Heart left ventricle (tissue), 16 donors: ENCODE measurements at places on chromosomes 7 and 10. TPM values are rescaled to one million over a fixed set of nuclear protein-coding genes. Genes with fewer than 3 reads are reported as not detected.

- H3K4me3 ChIP-seq = no peak overlapping the region
- no peak for DNase-seq
- H3K36me3 ChIP-seq = no peaks in the 10 kb centered on the region
- H3K4me1 ChIP-seq = no peaks in the 10 kb centered on the region
- H3K27me3 ChIP-seq = no peaks in the 10 kb centered on the region
- no peak overlapping the region for H3K27ac ChIP-seq
Measured at GRCh38 chr7:125061776-125062397, 132.3 kb upstream of the POT1 start.

FAM25C gene
- total RNA-seq = not detected

GRCh38 chr10:13105184-13105583 is 5.2 kb downstream of the OPTN start:
- H3K4me3 ChIP-seq = no peak overlapping the region
- DNase-seq = no peak
- H3K4me1 ChIP-seq = peaks cover 56% of the 10 kb centered on the region
- H3K27ac ChIP-seq = no peak overlapping the region
- no peaks in the 10 kb centered on the region for H3K27me3 ChIP-seq
- no peaks in the 10 kb centered on the region for H3K36me3 ChIP-seq

MINPP1 gene
- total RNA-seq = 6.8 TPM

GRCh38 chr10:105679781-105680180 is 1038.7 kb downstream of the SORCS3 start:
- H3K36me3 ChIP-seq = no peaks in the 10 kb centered on the region
- no peak overlapping the region for H3K27ac ChIP-seq
- no peak overlapping the region for H3K4me3 ChIP-seq
- H3K27me3 ChIP-seq = no peaks in the 10 kb centered on the region
- no peak for DNase-seq

DNA sequence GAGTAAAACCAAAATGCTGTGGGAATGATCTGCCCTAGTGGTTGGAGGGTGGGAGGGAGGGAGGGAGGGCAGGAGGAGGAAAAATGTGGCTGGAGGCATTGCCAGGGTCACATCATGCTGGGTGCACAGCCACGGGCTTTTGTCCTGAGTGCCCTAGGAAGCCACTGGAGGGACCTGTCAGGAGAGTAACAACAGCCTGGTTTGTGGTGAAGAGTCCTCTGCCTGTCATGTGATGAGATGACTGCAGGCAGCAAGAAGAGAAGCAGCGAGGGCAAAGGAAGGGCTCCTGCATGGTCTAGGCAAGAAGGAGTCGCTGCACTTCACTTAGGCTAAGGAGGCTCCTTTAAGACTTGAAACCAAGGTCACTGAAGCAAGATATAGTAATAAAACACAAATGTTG is 65.6 kb downstream of the PKD1L1 start:
- H3K27me3 ChIP-seq = no peaks in the 10 kb centered on the region
- DNase-seq = no peak
- no peaks in the 10 kb centered on the region for H3K36me3 ChIP-seq
- H3K4me3 ChIP-seq = no peak overlapping the region

HMX2 gene
- total RNA-seq = not detected

DNA sequence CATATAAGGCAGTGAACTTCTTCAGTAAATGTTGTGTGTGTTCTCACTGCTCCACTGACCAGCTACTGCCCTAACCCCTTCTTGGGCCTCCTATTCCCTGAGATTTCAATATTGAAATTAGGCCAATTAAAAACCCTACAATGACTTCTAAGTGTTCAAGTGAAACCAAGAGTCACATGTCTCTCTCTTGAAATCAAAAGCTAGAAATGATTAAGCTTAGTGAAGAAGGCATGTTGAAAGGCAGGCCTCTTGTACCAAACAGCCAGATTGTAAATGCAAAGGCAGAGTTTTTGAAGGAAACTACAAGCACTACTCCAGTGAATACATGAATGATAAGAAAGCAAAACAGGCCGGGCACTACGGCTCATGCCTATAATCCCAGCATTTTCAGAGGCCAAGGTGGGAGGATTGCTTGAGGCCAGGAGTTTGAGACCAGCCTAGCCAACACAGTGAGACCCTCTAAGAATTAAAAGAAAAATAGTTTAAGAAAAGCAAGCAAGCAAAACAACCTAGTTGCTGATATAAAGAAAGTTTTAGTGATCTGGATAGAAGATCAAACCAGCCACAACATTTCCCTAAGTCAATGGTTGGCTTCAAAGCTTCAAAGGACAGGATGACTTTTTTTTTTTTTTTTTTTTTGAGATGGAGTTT is 22.3 kb downstream of the BRAF start:
- H3K27ac ChIP-seq = no peak overlapping the region
- no peaks in the 10 kb centered on the region for H3K36me3 ChIP-seq
- H3K4me3 ChIP-seq = no peak overlapping the region
- DNase-seq = no peak

- no peaks in the 10 kb centered on the region for H3K36me3 ChIP-seq
- H3K27me3 ChIP-seq = no peaks in the 10 kb centered on the region
- no peak overlapping the region for H3K27ac ChIP-seq
Measured at GRCh38 chr7:105805447-105806019, 70.9 kb downstream of the ATXN7L1 start.

CCT6A gene
- total RNA-seq = 64.2 TPM

GRCh38 chr7:107559864-107560263 is 3.9 kb downstream of the COG5 start:
- H3K36me3 ChIP-seq = peaks cover 32% of the 10 kb centered on the region
- no peak overlapping the region for H3K27ac ChIP-seq
- no peaks in the 10 kb centered on the region for H3K27me3 ChIP-seq
- no peak overlapping the region for H3K4me3 ChIP-seq
- DNase-seq = no peak
- peaks cover 6% of the 10 kb centered on the region for H3K4me1 ChIP-seq

TMEM72 gene
- total RNA-seq = not detected

MNX1 gene
- total RNA-seq = not detected

MMP21 gene
- total RNA-seq = not detected

DNA sequence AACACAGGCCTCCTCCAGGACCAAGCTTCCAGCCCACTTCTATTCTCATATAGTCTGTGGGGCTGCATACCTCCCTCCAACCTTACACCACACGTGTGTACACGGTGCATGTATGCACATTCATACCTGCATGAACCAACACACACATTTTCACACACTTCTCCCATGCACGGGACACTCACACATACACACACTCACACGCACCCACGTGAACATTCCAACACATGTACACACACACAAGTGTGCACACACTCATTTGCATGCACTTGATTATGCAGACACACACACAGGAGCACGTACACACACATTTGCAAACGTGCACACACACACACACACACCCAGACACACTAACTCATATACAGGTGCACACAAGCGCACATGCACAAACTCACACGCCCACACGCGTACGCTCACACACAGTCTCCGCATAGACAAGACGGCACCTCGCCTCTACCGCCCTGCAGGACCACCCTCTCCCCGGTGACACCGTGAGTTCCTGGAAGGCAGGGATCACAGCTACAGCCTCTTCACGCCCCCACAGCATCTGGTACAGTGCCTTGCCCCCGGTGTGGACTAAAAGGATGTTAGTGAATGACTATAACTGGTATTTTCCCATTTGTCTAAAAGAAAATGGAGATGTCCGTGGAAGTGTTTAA is 263.8 kb downstream of the PTPRN2 start:
- H3K4me1 ChIP-seq = no peaks in the 10 kb centered on the region
- no peak overlapping the region for H3K4me3 ChIP-seq
- H3K27me3 ChIP-seq = no peaks in the 10 kb centered on the region
- no peak for DNase-seq
- H3K27ac ChIP-seq = no peak overlapping the region
- no peaks in the 10 kb centered on the region for H3K36me3 ChIP-seq

DNA sequence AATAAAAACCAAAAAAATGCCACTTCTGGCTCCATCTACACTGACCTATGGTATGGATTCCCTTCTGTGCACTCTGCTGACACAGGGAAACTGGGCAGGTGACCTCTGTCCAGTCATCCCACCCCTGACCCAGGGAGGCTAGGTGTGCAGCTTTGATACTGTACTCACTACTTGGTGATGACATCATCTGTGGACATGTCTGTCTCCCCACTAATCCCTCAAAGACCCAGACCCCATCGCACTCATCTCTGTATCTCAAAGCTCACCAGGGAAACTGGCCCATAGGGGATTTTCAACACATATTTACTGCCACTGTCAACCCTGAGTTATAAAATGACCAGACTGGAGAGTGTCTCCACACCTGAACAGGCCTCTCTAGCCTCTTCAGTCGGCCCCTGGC is 10.6 kb downstream of the SGMS1 start:
- no peak for DNase-seq
- no peaks in the 10 kb centered on the region for H3K36me3 ChIP-seq
- no peaks in the 10 kb centered on the region for H3K27me3 ChIP-seq
- peaks cover 23% of the 10 kb centered on the region for H3K4me1 ChIP-seq

DNA sequence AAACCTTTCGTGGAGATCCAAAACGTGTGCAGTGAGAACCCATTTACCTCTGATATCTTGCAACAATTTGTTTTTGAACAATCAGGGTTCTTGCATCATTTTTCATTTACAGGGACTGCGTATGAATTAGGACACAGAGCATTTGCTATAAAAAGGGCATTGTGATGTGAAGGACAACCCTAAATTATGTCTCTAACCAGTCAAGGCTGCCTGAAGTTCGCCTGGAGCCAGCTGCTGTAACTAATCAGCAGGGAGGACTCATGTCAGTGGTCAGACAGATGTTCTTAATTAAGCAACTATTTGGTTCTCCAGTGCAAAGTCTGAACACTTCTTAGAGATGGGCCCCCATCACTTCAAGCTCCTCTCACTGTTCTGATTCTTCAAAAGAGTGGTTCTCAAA is 674.8 kb downstream of the KCNMA1 start:
- no peaks in the 10 kb centered on the region for H3K27me3 ChIP-seq
- no peak overlapping the region for H3K27ac ChIP-seq
- H3K36me3 ChIP-seq = no peaks in the 10 kb centered on the region
- DNase-seq = no peak

TAS2R5 gene
- 0.60 TPM for total RNA-seq

- no peak overlapping the region for H3K27ac ChIP-seq
- no peak for DNase-seq
- no peaks in the 10 kb centered on the region for H3K4me1 ChIP-seq
- no peaks in the 10 kb centered on the region for H3K27me3 ChIP-seq
- no peaks in the 10 kb centered on the region for H3K36me3 ChIP-seq
- no peak overlapping the region for H3K4me3 ChIP-seq
Measured at GRCh38 chr7:108086962-108087361, 43.2 kb downstream of the LAMB4 start.

DNA sequence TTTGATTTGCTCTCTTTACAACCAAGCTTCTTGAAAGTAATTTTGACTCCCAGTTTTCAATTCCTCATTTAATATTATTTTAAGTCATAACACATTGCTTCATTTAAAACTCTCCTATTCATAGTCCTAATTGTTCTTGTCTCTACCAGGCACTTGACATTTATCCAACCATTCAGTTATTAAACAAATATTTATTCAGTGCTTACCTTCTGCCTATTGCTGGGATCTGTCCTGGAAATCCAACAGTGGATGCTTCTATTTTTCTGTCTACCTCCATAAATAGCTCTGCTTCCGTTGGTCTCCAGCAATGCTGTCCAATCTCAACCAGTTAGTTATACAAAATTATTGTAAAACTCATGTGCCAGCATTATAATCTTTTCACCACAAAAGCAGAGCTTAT is 615.1 kb downstream of the ZWINT start:
- H3K27ac ChIP-seq = no peak overlapping the region
- DNase-seq = no peak
- H3K27me3 ChIP-seq = no peaks in the 10 kb centered on the region
- no peak overlapping the region for H3K4me3 ChIP-seq
- H3K4me1 ChIP-seq = no peaks in the 10 kb centered on the region

DNA sequence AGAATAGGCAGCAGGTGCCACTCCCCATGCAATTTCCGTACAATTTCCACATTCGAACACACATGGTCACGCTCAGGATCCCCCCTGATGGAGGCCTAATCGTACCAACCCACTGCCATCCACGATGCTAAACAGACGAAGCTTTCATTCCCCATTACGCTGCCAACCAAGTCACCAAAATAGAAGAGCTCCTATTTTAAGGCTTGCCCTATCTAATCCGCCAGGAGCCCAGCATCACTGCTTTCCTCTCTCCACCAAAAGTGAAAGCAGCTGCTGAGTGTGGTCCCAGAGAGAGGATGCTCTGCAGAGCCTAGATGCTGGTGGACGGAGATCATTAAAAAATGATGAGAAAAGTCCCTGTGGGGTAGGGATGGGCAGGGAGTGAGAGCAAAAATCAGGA is 43.3 kb downstream of the HSPA12A start:
- H3K27me3 ChIP-seq = no peaks in the 10 kb centered on the region
- no peak for DNase-seq
- no peak overlapping the region for H3K27ac ChIP-seq
- no peaks in the 10 kb centered on the region for H3K4me1 ChIP-seq
- H3K36me3 ChIP-seq = no peaks in the 10 kb centered on the region

DNA sequence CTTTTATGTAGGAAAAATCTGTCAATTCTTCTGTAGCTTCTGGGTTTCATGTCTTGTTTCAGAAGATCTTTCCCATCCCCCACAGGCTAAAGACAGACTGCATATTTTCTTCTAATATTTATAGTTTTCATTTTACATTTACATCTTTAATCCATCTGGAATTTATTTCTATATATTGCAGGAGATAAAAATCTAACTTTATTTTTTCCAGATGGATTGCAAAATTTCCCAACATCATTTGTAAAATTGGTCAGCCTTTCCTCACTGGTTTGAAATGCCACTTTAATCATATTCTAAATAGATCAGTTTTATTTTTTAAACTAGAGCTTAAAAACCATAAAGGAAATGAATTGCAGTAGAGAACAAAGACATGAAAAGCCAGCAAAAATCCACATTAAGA is 46.9 kb downstream of the TMEM26 start:
- H3K36me3 ChIP-seq = no peaks in the 10 kb centered on the region
- H3K4me1 ChIP-seq = peaks cover 7% of the 10 kb centered on the region
- no peak overlapping the region for H3K27ac ChIP-seq
- H3K27me3 ChIP-seq = no peaks in the 10 kb centered on the region
- H3K4me3 ChIP-seq = no peak overlapping the region

DNA sequence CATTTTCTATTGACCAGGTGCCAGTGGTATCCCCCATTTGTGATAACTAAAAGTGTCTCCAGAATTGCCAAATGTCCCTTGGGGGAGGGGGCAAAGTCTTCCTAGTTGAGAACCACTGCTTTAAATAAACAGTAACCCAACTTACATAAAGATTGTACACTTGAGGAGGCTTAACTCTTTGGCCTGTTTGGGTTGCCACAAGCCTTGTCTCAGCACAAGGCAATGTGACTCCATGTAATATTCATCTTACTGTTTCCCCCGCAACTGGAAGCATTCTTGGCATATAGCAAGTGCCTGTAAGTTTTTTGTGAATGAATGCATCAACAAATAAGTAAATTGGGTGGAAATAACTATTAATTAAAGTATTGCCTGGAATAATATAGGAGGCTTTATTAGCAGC is 108.3 kb downstream of the ANK3 start:
- H3K36me3 ChIP-seq = peaks cover 26% of the 10 kb centered on the region
- no peaks in the 10 kb centered on the region for H3K27me3 ChIP-seq
- DNase-seq = no peak
